B cell (primary cell): ENCODE measurements at places on chromosomes 3 and 15. TPM values are rescaled to one million over a fixed set of nuclear protein-coding genes. Genes with fewer than 3 reads are reported as not detected.

Gene SPINK8
- total RNA-seq, result not detected in 2 replicates

Gene APOD
- total RNA-seq, result 0.41 and 0.59 TPM in 2 replicates

Gene MORC1
- not detected in 2 replicates for total RNA-seq

Gene BNC1
- not detected in 2 replicates for total RNA-seq

Gene TMEM212
- total RNA-seq, result not detected in 2 replicates

Gene GPR160
- total RNA-seq, result 17.5 and 17.7 TPM in 2 replicates

Gene PPP1R2
- 73.8 and 81.8 TPM in 2 replicates for total RNA-seq

Gene NSMCE3
- total RNA-seq, result 16.1 and 16.8 TPM in 2 replicates

Gene BFSP2
- total RNA-seq, result 0.70 and 1.6 TPM in 2 replicates

Gene HTR3E
- not detected in 2 replicates for total RNA-seq

Gene FHIT
- 7.0 and 7.8 TPM in 2 replicates for total RNA-seq

Gene TMEM40
- not detected in 2 replicates for total RNA-seq

Gene SLC6A1
- not detected in 2 replicates for total RNA-seq

Gene SUSD5
- total RNA-seq, result 0.15 and 0.30 TPM in 2 replicates

Gene ZNF501
- total RNA-seq, result 6.1 and 7.2 TPM in 2 replicates

Gene PTPRG
- 0.97 and 1.3 TPM in 2 replicates for total RNA-seq

Gene PLA2G4E
- not detected in 2 replicates for total RNA-seq

Gene SAMMSON
- total RNA-seq, result not detected in 2 replicates

Gene P2RY1
- total RNA-seq, result 0.15 and 0.17 TPM in 2 replicates

Gene OXSR1
- 37.9 and 41.5 TPM in 2 replicates for total RNA-seq

Gene GCHFR
- total RNA-seq, result 23.1 and 23.7 TPM in 2 replicates

Gene NOX5
- 0.05 TPM in 1 of 2 replicates, not detected in the other for total RNA-seq

Gene ROPN1
- total RNA-seq, result not detected in 2 replicates

Gene SKOR1
- 0.32 and 0.67 TPM in 2 replicates for total RNA-seq

Gene CFAP91
- total RNA-seq, result 6.4 and 7.2 TPM in 2 replicates

Gene CNTN3
- total RNA-seq, result not detected in 2 replicates

Gene IL12A
- total RNA-seq, result 4.3 and 6.1 TPM in 2 replicates

Gene GABRA5
- not detected in 2 replicates for total RNA-seq
